ENCODE measurements at places on chromosomes 7 and 10.

- no peak for DNase-seq
Measured at GRCh38 chr7:69683002-69683401, 84.7 kb downstream of the AUTS2 start.

DNA sequence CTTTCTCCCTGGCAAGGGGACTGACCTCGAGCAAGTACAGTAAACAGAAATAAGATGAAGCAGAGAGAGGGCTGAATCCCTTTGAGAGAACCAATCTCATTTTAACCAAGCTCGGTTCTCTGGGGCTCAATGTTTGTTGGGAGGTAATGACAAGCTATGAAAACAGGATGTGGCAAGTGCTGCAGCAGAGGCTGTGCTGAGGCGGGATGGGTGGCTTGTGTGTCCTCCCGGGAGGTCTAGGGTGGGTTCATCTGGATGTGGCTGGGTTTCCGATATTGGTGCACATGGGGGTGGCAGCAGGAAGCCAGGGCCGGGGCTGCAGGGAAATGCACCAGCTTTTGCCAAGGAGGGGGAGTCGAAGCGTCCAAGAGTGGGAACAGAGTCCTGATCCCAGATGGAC is 84.5 kb downstream of the AOAH start:
- no peak for DNase-seq

DNA sequence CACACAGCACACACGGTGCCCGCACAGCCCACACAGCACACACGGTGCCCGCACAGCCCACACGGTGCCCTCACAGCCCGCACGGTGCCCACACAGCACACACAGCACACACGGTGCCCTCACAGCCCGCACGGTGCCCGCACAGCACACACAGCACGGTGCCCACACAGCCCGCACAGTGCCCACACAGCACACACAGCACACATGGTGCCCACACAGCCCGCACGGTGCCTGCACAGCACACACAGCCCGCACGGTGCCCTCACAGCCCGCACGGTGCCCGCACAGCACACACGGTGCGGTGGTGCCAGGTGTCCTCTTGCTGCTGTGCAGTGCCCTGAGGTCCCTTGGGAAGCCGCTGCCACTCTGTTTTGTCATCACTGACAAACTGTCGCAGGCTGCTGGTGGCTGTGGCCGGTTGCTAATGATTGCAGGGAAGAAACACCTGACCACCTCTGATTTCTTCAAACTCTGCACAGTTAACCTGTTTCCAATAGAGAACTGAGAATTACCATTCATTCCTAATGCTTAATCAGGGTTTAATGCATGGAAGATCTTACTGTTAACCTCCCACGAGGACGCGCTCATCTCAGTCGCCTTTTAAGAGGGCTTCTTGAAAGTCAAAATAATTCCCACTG is 66.9 kb downstream of the GLRX3 start:
- no peak for DNase-seq

- DNase-seq = no peak
Measured at GRCh38 chr7:16982640-16983350, 101.0 kb upstream of the AGR3 start.

- DNase-seq = no peak
Measured at GRCh38 chr10:49741108-49741995, 20.8 kb downstream of the OGDHL start.

GRCh38 chr7:30730097-30730496 is 21.8 kb upstream of the INMT start:
- no peak for DNase-seq

GRCh38 chr10:32957341-32958084 is 517 bp downstream of the ITGB1 start:
- DNase-seq = peak; percentile 72

DNA sequence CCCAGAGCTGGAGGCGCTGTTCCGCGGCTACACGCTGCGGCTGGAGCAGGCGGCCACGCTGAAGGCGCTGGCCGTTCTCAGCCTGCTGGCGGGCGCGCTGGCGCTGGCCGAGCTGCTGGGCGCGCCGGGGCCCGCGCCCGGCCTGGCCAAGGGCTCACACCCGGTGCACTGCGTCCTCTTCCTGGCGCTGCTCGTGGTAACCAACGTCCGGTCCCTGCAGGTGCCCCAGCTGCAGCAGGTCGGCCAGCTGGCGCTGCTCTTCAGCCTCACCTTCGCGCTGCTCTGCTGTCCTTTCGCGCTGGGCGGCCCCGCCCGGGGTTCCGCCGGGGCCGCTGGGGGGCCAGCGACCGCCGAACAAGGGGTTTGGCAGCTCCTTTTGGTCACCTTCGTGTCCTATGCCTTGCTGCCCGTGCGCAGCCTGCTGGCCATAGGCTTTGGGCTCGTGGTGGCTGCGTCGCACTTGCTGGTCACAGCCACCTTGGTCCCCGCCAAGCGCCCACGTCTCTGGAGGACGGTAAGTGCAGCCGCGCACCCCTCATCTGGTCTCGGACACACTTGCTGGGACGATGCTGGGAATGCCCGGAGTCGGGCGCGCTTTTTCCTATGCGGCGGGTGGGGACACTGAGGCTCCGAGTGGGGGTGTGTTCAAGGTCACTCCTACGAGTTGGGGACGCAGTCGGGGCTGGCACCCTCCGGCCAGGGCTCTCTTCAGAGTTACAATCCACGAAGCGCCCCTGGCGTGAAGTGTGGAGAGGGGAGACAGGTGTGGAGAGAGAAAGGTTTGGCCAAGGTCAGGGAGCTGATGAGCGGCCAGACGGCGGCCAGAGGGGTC is 717 bp downstream of the ADCY1 start:
- DNase-seq = no peak

GRCh38 chr10:988667-989545 is 672 bp downstream of the GTPBP4 start:
- no peak for DNase-seq

GRCh38 chr10:52451817-52452216 is 137.7 kb downstream of the DKK1 start:
- DNase-seq = no peak

GRCh38 chr10:114405011-114405350 is 679 bp upstream of the AFAP1L2 start:
- DNase-seq = no peak

DNA sequence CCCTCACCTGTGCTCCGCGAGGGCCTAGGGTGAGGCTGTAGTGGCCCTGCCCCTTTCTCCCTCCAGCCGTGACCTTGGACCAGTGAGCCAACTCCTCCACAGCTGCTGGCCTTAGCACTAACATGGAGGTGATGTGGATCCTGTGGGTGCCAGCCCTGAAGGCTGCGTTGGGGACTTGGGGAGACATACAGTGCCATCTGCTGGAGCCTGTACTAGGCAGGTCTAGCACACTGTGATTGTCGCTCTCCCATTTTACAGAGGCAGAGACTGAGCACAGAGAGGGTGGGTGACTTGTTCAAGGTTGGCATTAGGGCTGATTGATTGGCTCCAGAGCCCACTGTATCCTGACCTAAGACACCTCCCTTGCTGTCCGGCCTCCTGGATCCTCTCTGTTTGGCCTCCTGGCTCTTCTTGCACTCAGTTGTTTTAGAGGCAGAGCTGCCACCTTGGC is 37.6 kb downstream of the PRF1 start:
- DNase-seq = no peak

DNA sequence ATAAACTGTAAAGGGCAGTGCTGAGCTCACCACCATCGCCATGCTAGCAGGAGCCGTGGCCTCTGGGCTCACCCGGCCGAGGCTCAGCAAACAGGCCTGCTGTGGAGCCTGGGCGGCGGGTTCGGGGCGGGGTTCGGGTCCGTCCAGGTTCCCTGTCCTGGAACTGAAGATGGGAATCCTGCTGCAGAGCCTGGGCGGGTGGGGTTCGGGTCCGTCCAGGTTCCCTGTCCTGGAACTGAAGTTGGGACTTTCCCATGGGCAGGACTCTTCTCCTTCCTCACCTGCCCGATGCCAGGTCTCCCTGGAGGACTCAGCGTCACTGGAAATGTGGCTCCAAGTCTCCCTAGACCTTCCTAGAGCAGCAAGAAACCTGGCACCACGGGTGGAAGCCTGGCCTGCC is 36.6 kb downstream of the EN2 start:
- DNase-seq = no peak

- DNase-seq = no peak
Measured at GRCh38 chr7:82335927-82336326, 107.7 kb downstream of the CACNA2D1 start.

GRCh38 chr7:8391353-8392062 is 41.9 kb upstream of the NXPH1 start:
- DNase-seq = no peak

- no peak for DNase-seq
Measured at GRCh38 chr10:81704596-81704995, 170.4 kb upstream of the NRG3 start.

GRCh38 chr10:101224910-101225823 is 4.1 kb downstream of the LBX1 start:
- no peak for DNase-seq

GRCh38 chr7:155448632-155449007 is 9.3 kb upstream of the EN2 start:
- no peak for DNase-seq

DNA sequence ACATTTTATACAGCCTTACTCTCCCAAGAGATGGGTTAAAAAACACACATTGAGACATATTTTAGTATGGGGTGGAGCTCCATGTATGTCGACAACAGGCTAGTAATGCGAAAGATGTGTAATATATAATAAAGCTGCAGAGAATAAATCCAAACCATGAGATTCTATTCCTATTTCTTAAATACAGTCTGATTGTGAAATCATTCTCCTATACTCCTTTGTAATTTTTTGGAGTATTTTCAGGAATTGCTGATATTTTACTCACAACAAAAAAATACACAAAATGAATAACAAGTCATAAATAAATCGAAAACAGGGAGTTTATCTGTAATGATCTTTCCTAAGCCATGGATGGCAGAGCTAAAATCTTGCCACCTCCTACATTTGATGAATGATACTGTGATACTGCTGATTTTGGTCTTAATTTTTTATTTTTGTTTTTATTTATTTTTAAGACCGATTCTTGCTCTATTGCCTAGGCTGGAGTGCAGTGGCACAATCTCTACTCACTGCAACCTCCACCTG is 173.5 kb upstream of the KLF6 start:
- DNase-seq = no peak

- DNase-seq = no peak
Measured at GRCh38 chr7:97006055-97006815, 882 bp downstream of the DLX6 start.

- no peak for DNase-seq
Measured at GRCh38 chr7:25246306-25246705, 18.0 kb upstream of the NPVF start.

- DNase-seq = no peak
Measured at GRCh38 chr7:111005445-111005844, 85.5 kb upstream of the LRRN3 start.

GRCh38 chr7:50807026-50807730 is 24.5 kb upstream of the GRB10 start:
- DNase-seq = no peak

DNA sequence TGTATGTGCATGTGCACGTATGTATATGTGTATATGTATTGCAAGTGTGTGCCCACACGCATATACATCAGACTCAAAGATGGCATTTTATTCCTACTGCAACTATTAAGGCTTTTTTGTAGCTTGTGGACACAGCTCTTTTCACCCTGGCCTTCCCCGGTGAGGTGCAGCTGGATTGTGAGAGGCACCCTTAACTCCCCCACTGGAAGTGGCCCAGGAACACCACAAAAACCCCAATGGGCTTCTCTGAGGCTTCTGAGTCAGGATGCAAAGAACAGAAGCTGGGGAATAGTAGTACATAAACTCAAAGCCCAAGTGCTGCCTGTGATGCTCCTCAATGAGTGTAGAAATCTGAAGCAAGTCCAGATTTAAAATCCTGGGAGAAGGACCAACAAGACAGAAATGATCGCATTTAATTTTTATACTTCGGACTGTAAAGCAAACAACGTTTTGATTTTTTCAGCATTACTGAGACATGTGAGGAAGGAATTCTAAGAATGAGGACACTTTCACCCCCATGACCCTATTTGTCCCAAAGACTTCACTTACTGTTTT is 369.2 kb upstream of the MGMT start:
- no peak for DNase-seq

- no peak for DNase-seq
Measured at GRCh38 chr7:23544913-23545354, 13.2 kb upstream of the TRA2A start.

GRCh38 chr7:100003711-100004661 is 11.4 kb upstream of the ZKSCAN1 start:
- peak; percentile 97 for DNase-seq

DNA sequence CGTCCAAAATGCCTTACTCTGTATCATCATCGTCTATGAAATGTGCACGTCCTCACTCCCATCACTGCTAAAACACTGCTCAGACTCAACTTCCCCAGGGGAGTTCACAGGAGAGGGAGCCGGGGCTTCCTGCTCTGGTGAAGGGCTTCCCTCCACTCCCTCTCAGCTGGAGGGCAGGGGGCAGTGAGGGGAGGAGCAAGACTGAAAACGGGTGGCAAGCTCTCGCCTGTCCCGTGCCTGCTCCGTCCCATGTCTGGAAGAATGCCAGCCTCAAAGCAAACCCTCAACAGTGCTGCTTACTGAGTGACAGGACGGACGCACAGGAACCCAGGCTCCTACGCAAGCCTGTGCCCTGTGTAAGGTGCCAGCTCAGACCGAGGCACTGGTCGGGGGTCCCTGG is 25.1 kb downstream of the PRKAG2 start:
- DNase-seq = peak; percentile 52

DNA sequence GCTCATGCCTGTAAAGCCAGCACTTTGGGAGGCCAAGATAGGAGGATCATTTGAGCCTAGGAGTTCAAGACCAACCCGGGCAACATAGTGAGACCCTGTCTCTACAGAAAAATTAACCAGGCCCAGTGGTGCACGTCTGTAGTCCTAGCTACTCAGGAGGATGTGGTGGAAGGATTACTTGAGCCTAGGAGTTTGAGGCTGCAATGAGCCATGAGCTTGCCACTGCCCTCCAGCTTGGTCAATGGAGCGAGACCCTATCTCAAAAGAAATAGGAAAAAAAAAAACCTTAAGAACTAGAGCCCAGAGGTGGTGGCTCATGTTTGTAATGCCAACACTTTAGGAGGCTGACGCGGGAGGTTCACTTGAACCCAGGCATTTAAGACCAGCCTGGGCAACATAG is 2.2 kb downstream of the STRA8 start:
- no peak for DNase-seq

DNA sequence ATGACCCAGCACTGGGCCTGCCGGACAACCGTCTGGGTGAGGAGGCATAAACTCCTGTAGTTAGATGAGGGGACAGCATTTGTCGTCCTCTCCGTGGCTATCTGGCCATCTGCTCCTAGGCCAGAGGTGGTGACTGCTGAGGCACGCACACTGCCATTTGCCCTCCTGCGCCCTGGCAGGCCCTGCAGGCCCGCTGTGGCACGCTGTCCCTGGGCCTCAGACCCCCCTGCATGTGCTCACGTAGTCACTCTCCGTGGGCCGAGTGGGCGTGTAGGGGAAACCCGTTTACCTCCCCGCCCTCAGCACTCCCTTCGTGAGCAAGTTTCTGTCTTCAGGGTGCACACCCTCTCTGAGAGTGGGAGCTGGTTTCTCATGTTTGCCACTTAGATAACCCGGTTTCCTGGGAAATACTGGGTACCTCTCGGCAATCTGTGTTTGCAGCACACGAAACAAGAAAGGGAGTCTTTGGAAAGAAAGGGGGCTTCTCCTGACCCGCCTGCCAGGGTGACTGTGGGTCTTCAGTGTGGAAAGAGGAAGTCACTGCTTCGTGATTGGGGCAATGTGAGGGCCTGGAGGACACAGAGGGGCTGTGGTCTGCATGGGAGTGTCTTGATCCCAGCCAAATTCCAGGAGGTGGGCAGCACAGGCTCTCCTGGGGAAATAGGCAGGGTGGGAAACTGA is 10.8 kb downstream of the ADAMTS14 start:
- no peak for DNase-seq

GRCh38 chr10:111113961-111114757 is 37.3 kb downstream of the ADRA2A start:
- DNase-seq = no peak

- no peak for DNase-seq
Measured at GRCh38 chr7:125484755-125485154, 555.1 kb upstream of the POT1 start.

Data from right lobe of liver (tissue), 6 donors.